ENCODE measurements at places on chromosomes 12 and 14.

DNA sequence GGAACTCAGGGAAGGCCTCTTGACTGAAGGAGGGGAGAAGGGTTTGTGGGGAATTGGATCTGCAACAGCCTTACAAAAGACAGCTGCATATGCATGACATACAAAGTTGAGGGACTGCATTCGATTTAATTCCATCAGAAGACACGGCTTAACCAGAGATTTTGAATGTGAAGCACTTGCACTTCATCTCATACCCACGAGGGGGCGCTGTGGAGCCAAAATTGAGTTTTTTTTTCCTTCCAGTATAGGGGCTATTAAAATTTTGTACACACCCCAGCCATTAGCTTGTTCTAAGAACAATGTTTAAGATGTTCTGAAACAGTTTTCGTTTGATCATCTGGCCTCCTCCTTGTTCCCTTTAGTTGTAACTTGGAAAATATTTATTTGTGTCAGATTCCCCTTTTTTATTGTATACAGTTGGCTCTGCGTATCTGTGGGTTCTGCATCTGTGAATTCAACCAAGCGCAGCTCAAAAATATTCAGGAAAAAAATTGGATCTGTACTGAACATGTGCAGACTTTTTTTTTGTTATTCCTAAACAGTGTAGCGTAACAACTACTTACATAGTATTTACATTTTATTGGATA is 1.6 kb downstream of the SUDS3 start:
- DNase-seq, result no peak

DNA sequence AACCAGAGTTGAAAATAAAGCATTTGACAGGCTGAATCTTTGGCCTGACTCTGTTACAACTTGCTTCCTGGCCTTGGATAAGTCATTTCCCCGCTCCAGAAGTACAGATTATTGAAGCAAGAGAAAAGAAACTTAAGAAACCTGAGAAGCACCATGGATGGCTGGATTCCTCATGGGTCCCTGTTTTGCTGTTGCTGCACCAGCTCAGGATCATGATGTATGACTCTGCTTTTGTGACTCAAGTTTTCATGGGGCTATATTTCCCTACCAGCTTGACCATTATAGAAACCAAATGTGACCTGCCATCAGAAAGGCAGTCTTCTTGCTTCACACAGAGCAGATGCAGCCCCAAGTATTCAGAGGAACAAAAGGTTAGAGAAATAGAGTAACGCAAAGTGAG is 921.8 kb downstream of the BCL11B start:
- DNase-seq, result no peak

- DNase-seq, result no peak
Observed at GRCh38 chr14:38790916-38791315, 312.1 kb downstream of the SEC23A start.

DNA sequence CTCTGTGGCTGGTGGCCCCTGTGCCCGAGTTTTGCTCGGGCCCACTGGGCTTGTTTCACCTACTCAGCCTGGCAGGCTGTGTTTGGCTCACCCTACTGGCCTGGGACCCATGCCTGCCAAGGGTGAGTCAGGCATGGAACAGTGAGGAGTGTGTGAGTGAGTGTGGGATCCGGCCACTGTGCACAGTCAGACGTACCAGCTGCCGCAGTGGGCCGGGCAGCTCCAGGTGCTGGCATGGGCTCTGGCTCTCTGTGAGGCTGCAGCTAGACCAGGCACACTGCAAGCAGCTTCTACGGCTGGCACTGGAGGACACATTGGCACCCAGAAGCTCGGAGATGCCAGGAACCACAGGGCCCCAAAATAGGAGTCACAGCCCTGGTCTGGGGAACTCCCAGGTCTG is 40.6 kb downstream of the HSD17B6 start:
- no peak for DNase-seq

DNA sequence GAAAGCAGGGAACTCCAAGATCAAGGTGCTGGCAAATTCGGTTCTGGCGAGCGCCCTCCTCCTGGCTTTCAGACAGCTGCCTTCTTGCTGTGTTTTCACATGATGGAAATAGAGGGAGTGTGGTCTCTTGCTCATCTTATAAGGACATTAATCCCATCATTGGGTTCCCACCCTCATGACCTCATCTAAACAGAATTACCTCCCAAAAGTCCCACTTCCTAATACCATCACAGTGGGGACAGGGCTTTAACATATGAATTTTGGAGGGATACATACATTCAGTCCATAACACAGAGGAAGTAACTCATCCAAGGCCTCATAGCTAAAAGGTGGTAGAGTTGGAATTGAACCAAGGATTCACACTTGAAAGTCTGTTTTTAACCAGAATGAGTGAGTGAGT is 28.6 kb downstream of the DYRK2 start:
- no peak for DNase-seq

DNA sequence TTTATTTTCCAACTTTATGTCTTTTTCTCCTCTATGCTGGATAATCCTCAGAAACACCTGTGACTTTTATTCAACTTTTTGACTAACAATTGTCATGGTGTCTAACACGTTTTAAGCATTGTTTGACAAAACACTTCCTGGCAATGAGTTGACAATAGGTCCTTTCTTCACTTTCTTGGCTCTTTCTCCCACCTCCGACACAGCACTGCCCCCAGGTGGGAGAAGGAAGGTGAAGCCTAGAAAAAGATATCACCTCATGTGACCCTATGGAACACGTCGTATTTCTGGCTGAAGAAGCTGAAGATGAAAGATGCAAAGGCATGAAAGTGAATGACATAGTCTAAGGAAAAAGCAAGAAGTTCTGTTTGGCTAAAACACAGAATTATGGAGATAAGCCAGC is 430.0 kb downstream of the ETNK1 start:
- no peak for DNase-seq

GRCh38 chr12:125892276-125892675 is 827.0 kb downstream of the AACS start:
- DNase-seq, result no peak

GRCh38 chr14:99476864-99477263 is 3.8 kb downstream of the SETD3 start:
- no peak for DNase-seq

DNA sequence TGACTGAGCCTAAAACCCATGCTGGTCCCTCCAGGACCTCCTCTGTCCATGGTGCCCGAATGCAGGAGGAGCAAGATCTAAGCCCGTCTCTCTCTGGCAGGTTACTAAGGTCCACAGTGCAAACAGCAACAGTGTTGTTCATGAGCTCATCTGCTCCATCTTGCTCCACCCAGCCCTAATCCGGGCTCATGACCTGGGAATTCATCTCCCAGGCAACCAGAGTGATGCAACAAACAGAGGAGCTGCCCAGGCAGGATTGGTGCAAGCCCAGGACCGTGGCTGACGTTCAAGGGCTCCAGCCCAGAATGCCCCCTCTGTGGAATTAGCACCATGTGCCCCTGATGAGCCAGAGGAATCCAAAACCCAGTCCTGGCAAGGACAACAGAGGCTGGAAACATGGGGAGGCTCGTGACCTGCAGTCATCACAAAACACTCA is 29.9 kb downstream of the HSPB8 start:
- DNase-seq, result no peak

DNA sequence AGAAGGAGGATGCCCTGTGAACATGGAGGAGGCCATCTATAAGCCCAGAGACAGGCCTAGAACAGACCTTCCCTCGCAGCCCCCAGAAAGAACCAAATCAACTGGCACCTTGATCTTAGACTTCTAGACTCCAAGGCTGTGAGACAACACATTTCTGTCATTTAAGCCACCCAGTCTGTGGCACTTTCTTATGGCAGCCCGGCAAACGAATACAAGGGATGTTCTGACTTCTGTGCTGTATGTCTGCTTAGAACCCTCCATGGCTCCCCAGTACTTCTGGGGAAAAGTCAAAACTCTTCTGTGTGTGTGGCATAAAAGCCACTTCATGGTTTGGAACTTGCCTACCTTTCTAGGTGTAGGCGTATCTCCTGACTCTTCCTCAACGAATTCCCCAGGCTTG is 42.9 kb downstream of the RBM19 start:
- no peak for DNase-seq

GRCh38 chr12:91441246-91441645 is 258.6 kb upstream of the DCN start:
- no peak for DNase-seq

- DNase-seq, result peak; percentile 88
Observed at GRCh38 chr12:102957339-102958050, at the start of gene ASCL1. TSS of gene ASCL1 (plus strand) at chr12:102957674. CDS start at chr12:102958245, 571 bp downstream.

DNA sequence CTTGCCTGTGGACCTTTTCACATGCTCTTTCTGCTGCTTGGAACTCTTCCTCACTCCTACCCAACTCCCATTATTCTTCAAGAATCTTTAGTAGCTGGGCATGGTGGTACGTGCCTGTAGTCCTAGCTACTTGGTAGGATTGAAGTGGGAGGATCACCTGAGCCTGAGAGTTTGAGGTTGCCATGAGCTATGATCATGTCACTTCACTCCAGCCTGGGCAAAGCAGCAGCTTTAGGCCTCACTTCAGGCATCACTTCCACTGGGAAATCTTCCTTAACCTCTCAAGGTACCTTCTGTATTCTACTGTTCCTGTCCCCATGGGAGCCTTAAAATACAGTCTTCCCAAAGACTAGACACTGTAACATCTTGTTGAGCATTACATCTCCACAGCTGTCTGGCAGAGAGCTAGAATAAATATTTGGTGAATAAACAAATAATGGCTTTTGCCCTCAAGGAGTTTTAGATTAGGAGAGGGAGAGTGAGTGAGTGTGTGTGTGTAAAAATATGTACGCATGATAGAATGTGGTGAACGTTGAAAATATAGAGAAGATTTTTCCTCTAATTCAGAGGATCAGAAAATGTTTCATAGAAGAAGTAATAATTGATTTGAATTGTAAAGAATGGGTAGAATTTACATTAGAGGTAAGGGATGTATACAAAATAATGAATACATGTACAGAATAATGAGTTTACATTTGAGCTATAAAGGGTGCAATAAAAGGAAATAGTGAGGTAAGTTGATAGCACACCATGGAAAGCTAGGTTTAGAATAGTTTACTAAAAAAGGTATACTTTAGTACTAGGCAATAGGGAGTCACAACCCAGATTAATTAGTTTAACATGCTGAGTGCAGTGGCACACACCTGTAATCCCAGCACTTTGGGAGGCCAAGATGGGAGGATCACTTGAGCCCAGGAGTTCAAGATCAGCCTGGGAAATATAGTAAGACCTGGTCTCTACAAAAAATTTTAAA is 29.2 kb upstream of the BMAL2 start:
- no peak for DNase-seq

GRCh38 chr14:62117751-62118105 is 355.5 kb downstream of the SNAPC1 start:
- no peak for DNase-seq

- peak; percentile 69 for DNase-seq
Observed at GRCh38 chr12:113048716-113049127, 7.8 kb upstream of the DTX1 start.

- no peak for DNase-seq
Observed at GRCh38 chr12:45596366-45596765, 133.1 kb upstream of the ARID2 start.

GRCh38 chr14:100891051-100891450 is 12.5 kb downstream of the RTL1 start:
- DNase-seq, result no peak

- no peak for DNase-seq
Observed at GRCh38 chr12:108890208-108890607, 10.3 kb downstream of the DAO start.

DNA sequence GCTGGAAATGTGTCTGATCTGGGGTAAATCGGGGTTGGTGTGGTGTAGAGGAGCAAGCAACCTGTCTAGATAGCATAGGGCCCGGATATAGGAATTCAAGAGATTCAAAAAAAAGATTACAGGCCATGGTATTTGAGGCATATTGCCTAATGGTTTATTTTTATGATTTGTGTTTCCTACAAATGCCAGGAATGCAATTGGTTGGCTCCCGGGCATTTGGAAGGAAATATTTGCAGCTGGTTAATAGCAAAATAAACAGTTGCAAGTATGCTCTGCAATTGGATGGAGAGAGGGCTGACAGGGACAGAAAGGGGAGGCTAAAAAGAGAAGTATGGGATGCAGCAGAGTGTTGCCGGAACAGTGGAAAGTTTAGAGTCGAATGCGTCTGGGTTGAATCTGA is 315.6 kb upstream of the ATP2B1 start:
- DNase-seq, result no peak

- DNase-seq, result no peak
Observed at GRCh38 chr12:117986705-117987469, 18.1 kb upstream of the KSR2 start.

GRCh38 chr14:103930051-103930604 is 1.9 kb downstream of the TDRD9 start:
- no peak for DNase-seq

GRCh38 chr12:110193196-110193595 is 69.0 kb downstream of the IFT81 start:
- no peak for DNase-seq

DNA sequence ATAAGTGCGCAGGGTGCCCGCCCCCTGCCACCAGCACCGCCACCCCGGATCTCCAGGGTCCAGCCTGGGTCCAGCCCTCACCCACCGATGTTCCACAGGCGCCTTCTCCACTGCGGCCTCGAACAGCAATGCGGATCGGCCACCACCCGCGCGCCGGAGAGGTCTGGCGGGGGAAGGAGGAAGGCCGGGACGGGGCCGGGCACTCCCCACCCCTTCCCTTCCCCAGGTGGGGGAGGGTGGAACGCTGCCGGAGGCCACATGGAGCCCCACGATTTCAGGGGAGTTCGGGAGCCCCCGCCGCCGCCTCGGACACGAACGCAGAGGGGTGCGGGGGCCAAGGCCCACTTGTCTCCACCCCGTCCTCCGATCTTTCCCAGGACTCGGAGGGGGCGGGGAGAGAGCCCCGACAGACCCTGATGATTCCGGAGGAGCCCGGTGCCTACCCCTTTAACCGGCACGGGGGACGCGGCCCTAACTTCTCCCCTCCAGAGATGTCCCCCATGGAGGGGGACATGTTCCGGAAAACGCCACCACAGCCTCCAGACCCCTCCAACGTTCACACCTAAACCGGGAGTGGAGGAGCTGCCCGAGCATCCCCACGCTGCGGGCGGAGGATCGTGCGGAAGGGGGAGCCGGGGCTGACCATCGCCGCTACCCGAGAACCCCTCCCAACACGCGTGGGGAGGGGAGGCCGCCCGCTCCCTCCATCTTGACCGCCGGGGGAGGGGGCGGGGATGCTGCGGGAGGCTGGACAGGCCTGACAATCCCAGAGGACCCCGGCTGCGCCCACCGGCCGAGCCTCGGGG is 1.1 kb downstream of the ATXN2 start:
- peak; percentile 2 for DNase-seq

DNA sequence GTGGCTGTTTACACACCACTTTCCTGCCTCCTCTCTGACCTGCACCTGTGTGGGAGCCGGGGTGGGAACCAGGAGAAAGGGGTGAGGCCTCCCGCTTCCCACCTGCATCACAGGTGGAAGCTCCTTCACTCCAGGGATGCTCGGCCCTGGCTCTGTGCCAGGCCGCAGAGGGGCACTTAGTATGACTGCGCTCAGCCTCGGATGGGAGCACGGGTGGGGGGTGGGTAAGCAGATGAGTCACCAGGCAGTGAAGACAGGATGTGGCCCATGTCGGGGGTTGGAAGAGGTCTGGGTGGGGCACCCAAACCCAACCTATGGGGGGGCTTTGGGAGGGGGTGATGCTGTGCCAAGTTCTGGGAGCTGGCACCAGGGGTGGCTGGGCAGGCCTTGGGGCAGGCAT is 7.4 kb upstream of the CYP46A1 start:
- no peak for DNase-seq

Measured in NCI-H1092 (cell line).